A549 treated with Hydrocortisone at 1 μM for 4 hours (cell line): ENCODE measurements at places on chromosomes 1 and 21. TPM values are rescaled to one million over a fixed set of nuclear protein-coding genes. Genes with fewer than 3 reads are reported as not detected.

HMGCS2 gene
- total RNA-seq = not detected in 5 replicates

PCAT6 gene
- 2.6 to 4.2 TPM (median 3.8 TPM) in 5 replicates for total RNA-seq

TMEM52 gene
- total RNA-seq = 0.44 to 1.4 TPM (median 0.93 TPM) in 5 replicates

PLPPR4 gene
- total RNA-seq = 0.02 TPM in 1 of 5 replicates, not detected in the others

ABCD3 gene
- 20.8 to 26.4 TPM (median 24.7 TPM) in 5 replicates for total RNA-seq

KIAA1614 gene
- total RNA-seq = 0.74 to 1.2 TPM (median 0.96 TPM) in 5 replicates

TTC39A gene
- total RNA-seq = 1.4 to 2.7 TPM (median 1.7 TPM) in 5 replicates

GNAT2 gene
- 0.09 to 0.10 TPM (median 0.10 TPM) in 3 of 5 replicates, not detected in the others for total RNA-seq

CDC73 gene
- 27.7 to 36.5 TPM (median 32.7 TPM) in 5 replicates for total RNA-seq

TAL1 gene
- total RNA-seq = 0.02 TPM in 1 of 5 replicates, not detected in the others

TMEM269 gene
- total RNA-seq = 0.03 to 0.15 TPM (median 0.09 TPM) in 5 replicates

NKAIN1 gene
- total RNA-seq = 0.95 to 1.6 TPM (median 1.1 TPM) in 5 replicates

OR2G2 gene
- total RNA-seq = not detected in 5 replicates

ERG gene
- total RNA-seq = 0.03 to 0.17 TPM in 2 of 5 replicates, not detected in the others

PTBP2 gene
- total RNA-seq = 5.1 to 7.6 TPM (median 6.2 TPM) in 5 replicates

FCRL5 gene
- total RNA-seq = 0.03 TPM in 1 of 5 replicates, not detected in the others

LCA5L gene
- 1.3 to 1.8 TPM (median 1.6 TPM) in 5 replicates for total RNA-seq
